ENCODE measurements at places on chromosomes 3 and 15.
A peak's percentile ranks its signal among the peaks of the same experiment; 100 is the strongest.

- no peak for ATAC-seq
- H3K36me3 ChIP-seq, result peaks cover 71% of the 10 kb centered on the region
- H3K27me3 ChIP-seq, result no peaks in the 10 kb centered on the region
- peak overlapping the region; percentile 12 for H3K27ac ChIP-seq
Measured at GRCh38 chr15:65110676-65111292, 4.2 kb downstream of the UBAP1L start.

- ATAC-seq, result peak; percentile 43
- H3K27ac ChIP-seq, result no peak overlapping the region
- H3K27me3 ChIP-seq, result no peaks in the 10 kb centered on the region
- peaks cover 85% of the 10 kb centered on the region for H3K36me3 ChIP-seq
Measured at GRCh38 chr3:14188041-14188754, 9.6 kb downstream of the LSM3 start.

- H3K27ac ChIP-seq, result no peak overlapping the region
- peaks cover 18% of the 10 kb centered on the region for H3K27me3 ChIP-seq
- H3K4me1 ChIP-seq, result no peaks in the 10 kb centered on the region
- H3K4me3 ChIP-seq, result no peak overlapping the region
- no peaks in the 10 kb centered on the region for H3K36me3 ChIP-seq
Measured at GRCh38 chr15:55574096-55574495, 14.0 kb downstream of the PYGO1 start.

- H3K4me1 ChIP-seq, result peaks cover 24% of the 10 kb centered on the region
- peak overlapping the region; percentile 100 for H3K27ac ChIP-seq
- peak overlapping the region; percentile 95 for H3K4me3 ChIP-seq
- peaks cover 21% of the 10 kb centered on the region for H3K36me3 ChIP-seq
Measured at GRCh38 chr3:105368566-105369499, 2.1 kb downstream of the ALCAM start.

GRCh38 chr3:184919651-184920050 lies 107.7 kb downstream of the VPS8 start:
- no peak overlapping the region for H3K27ac ChIP-seq
- H3K36me3 ChIP-seq, result peaks cover 47% of the 10 kb centered on the region
- no peak overlapping the region for H3K4me3 ChIP-seq
- no peaks in the 10 kb centered on the region for H3K4me1 ChIP-seq

GRCh38 chr15:88028024-88028423 lies 228.5 kb downstream of the NTRK3 start:
- ATAC-seq, result no peak
- H3K27ac ChIP-seq, result no peak overlapping the region
- peaks cover 10% of the 10 kb centered on the region for H3K27me3 ChIP-seq

Measured in activated T-helper 17 cell treated with anti-CD3 and anti-CD28 coated beads, Interleukin-2, amount 50 U/mL, for 72 hours (primary cell).